ENCODE measurements at places on chromosomes 3 and 15.
A peak's percentile ranks its signal among the peaks of the same experiment; 100 is the strongest.

DNA sequence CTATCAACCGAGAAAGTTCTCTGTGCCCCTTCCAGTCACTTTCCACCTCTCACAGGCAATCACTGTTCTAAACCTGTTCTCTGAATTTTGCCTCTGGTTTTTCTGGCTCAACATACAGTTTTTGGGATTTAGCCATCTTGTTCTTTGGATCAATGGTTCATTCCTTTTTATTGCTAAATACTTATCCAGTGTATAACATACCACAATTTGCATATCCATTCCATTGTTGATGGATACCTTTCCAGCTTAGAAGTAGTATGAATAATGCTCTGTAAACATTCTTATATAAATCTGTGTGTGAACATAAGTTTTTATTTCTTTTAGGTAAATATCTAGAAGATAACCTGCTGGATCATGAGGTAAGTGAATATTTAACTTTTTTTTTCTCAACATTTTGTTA, 87.8 kb upstream of the FNDC3B start:
- DNase-seq: no peak

GRCh38 chr15:66241087-66241907, 12.3 kb downstream of the MEGF11 start:
- DNase-seq: no peak

GRCh38 chr3:150902988-150903387, 2.3 kb downstream of the MINDY4B start:
- DNase-seq: no peak

DNA sequence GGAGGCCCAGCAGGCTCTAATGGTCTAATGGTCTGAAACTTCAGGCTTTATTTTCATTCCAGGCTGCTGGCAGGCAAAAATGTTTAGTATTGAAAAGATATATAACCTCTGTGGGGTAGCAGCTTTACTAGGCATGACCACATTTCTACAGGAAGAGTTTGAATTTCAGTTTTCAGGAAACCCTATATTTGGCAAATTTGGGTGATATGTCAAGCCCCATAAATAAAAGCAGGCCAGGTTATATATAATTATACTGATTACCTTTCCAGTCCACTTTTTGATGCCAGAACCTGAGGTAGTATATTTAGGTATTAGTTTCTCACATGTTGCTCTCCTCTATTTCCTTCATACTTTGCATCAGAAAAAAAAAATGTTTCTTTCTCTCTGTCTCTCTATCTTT, 37.2 kb upstream of the PHLDB2 start:
- no peak for DNase-seq

DNA sequence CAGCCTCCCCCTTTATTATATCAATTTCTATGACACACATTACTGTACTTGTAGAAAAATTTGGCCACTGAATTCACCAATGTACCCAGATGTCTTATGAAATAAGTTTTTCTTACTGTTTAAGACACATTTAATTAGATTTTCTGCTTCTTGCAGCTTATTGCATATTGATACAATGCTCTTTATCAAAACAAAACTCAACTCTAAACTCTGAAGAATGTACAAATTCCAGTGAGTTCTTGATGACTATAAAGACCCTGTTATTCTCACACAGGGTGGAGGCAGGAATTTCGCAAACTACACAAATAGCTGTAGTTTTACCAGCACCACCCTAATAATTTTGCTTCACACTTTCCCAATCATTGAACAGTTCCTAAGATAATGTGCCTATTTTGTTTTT, 22.0 kb downstream of the CMTM6 start:
- DNase-seq: no peak

- no peak for DNase-seq
These were observed 145.2 kb upstream of the NUDT16 start for GRCh38 chr3:131236421-131236820.

GRCh38 chr15:72751751-72752455, 31.7 kb downstream of the ADPGK start:
- DNase-seq: no peak

GRCh38 chr3:4739289-4740236, 239.7 kb upstream of the BHLHE40 start:
- no peak for DNase-seq

DNA sequence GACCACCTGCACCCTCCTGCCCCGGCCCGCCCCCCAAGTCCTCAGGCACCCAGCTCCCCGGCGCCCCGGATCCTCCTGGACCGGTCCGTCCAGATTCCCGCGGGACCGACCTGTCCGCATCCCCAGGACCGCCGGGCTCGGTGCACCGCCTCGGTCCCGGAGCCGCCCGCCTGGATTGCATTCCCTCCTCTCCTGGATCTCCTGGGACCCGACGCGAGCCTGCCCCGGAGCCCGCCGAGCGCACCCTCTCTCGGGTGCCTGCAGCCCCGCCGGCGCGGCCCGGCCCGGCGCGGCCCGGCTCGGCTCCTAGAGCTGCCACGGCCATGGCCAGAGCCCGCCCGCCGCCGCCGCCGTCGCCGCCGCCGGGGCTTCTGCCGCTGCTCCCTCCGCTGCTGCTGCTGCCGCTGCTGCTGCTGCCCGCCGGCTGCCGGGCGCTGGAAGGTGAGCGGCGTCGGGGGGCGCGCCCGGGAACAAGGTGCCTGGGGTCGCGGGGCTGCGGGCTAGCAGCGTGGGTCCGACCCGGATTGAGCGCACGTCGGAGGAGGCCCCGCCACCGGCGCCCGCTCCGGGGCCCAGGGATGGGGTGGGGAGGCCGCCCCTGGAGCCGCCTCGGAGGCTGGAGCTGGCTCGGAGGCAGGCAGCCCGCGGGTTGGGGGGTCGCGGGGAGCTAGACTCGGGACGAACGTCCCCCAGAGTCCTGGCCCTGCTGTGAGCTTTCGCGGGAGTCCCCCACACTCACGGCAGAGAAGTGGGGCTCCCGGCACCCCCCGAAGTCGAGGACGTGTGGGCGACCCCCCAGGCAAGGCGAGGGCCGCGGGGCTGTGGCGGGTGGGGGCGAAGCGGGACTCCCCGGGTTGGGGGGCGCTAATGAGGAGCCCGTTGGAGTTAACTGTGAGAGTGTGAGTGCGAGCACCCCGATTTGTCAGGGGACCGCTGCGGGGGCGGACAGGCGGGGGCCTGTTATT, 610 bp downstream of the EPHB3 start:
- no peak for DNase-seq

- no peak for DNase-seq
These were observed 29.8 kb upstream of the PLA2G4E start for GRCh38 chr15:42050484-42051255.

DNA sequence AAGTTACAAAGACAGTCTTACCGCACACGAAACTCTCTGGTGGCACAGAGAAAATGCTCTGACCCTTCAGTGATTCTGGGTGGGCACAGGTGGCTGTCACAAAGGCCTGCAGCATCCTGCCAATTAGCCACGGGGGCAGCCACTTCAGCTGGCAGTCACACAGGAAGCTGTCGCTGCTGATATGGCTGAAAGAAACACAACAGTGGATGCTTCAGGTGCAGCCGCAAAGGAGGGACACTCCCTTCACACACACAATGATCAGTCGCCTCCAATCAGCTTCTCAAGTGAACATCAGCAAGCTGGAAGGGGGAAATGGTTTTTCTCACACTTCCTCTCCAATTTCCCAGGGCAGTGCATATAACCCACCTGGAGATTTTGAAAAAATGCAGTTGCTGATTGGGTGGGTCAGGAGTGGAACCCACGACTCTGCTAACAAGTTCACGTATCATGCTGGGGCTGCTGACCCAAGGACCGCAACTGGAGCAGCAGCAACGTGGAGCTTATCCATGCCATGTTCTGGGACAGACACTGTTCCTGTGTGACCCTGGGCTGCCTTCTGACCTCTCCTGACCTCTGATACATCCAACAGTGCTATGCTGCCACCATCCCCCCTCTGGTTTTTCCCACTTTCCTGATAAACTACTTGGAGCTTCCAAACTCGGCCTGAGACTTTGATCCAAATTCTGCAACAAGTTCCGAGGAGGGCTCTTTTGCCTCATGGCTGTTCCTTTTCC, 106.6 kb downstream of the LRIG1 start:
- DNase-seq: peak; percentile 17

- DNase-seq: no peak
These were observed 8.2 kb downstream of the EIF2B5 start for GRCh38 chr3:184143327-184143726.

- DNase-seq: no peak
These were observed 53.8 kb downstream of the CACNA2D3 start for GRCh38 chr3:54176106-54176505.

DNA sequence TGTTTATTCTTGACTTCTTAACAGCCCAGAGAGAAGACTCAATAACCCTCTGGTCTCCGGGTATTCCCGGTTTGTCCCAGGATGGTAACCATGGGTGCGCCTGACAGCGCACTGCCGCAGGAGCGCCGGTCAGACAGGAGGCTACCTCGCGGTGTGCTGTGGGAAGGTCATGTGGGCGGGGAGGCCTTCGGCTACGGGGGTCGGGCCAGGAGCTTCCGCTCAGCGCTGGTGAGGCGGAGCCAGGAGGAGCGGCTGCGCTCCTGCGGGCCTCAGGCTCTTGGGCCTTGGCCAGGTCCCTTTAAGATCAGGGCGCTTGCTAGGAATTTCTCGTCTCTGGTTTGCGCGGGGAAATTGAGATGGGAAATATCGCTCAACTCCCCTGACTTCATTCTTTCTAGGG, 182.3 kb upstream of the NDN start:
- DNase-seq: no peak

- DNase-seq: no peak
These were observed 215.6 kb upstream of the CD96 start for GRCh38 chr3:111326144-111326995.

DNA sequence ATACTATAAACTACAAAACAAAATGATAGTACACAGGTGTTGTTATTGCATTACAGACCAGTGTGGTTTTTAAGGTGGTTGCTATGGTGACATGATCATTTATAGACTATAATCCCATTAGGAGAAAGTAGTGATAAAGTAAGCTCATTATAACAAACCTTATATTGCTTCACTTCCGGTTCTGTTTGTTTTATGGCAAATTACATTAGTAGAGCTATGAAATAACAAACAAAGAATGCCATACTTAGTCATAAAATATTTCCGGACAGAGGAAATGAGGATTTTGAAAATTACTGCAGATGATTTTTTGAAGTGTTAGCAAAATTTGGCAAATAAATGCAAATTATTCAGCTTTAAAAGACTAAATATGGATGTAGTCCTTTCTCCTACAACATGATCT, 640.4 kb upstream of the ARPP21 start:
- DNase-seq: no peak

- no peak for DNase-seq
These were observed 28.0 kb downstream of the WDR76 start for GRCh38 chr15:43854801-43855200.

- DNase-seq: no peak
These were observed 173.3 kb upstream of the ICE2 start for GRCh38 chr15:60652245-60652644.

GRCh38 chr15:79380755-79381497, 51.2 kb upstream of the MINAR1 start:
- no peak for DNase-seq

DNA sequence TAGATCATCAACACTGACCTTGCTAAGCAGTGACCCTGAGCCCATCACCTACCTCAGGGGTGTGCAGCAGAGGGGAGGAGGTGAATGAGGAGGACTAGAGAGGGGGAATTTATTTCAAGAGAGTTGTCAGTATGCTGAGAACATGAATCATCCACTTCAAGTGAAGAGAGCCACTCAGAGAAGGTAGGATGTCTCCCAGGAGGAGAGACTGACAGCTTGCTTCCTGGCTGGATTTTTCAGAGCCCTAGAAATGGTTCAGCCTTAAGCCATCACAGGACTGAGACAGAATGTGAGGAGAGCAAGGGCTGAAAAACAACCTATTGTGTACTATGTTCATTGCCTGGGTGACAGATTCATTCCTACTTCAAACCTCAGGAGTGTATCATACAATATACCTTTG, 34.8 kb downstream of the CCNL1 start:
- DNase-seq: no peak

- no peak for DNase-seq
These were observed 59.3 kb upstream of the UBE2E1 start for GRCh38 chr3:23746441-23746840.
